ENCODE measurements at places on chromosomes 11 and 22. TPM values are rescaled to one million over a fixed set of nuclear protein-coding genes. Genes with fewer than 3 reads are reported as not detected.

Gene CECR2
- not detected for polyA plus RNA-seq

Gene IRAG1
- polyA plus RNA-seq: 4.5 TPM

Gene MRGPRX3
- polyA plus RNA-seq: not detected

Gene NEFH
- 2.5 TPM for polyA plus RNA-seq

Gene ZNF74
- 3.7 TPM for polyA plus RNA-seq

Gene FIBIN
- 42.2 TPM for polyA plus RNA-seq

Gene TSSK2
- not detected for polyA plus RNA-seq

DNA sequence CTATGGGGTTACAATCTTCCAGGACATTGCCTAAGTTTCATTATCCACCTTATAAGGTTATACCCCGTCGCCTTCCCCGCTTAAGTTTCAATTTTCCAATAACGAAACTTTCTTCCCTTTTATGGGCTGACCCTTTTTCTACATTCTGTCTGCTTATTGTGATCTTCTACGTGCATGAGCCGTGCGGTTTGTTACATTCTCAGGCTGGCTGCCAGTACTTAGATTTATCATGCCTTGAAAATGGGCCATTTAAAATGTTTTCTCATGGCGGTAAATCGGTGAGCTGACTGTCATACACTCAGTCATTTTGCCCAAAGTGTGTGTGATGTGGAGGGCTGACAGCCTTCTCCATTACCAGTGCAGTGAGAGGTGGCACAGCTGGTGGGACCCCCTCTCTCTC, 23.3 kb downstream of the DGCR6L start:
- no peak for DNase-seq

- no peak for DNase-seq
These were observed 85.6 kb downstream of the CACNG2 start for GRCh38 chr22:36617694-36618522.

DNA sequence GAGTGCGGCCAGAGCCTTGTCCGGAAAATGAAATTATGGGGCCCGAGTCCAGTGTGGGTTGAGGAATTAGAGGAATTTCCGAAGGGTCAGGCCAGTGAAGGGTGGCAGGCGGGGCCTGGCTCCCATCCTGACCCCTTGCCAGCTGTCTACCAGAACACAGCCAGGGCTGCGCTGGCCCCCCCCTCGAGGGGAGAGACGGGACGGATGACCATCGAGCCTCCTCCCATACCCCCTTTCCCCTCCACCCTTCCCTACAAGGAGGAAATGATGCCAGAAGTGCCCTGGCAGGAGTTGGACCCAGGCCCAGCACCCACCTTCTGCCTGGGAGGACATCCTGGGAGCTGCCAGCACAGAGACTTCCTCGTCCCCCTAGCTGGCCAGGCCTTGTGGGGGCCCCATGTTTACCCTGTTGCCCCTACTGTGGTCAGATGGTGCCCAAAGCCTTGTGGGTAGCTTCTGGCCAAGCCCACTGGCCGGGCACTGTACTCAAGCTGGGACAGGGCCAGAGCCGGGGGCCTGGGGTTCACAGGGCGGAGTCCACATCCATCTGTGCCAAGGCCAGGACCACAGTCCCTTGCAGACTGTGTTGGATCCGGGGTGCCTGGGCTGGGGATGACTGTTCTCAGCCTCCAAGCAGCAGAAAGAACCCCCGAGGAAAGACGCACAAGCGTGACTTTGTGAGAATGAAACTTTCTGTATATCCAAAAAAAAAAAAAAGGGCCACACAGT, 20.8 kb downstream of the ARVCF start:
- no peak for DNase-seq

DNA sequence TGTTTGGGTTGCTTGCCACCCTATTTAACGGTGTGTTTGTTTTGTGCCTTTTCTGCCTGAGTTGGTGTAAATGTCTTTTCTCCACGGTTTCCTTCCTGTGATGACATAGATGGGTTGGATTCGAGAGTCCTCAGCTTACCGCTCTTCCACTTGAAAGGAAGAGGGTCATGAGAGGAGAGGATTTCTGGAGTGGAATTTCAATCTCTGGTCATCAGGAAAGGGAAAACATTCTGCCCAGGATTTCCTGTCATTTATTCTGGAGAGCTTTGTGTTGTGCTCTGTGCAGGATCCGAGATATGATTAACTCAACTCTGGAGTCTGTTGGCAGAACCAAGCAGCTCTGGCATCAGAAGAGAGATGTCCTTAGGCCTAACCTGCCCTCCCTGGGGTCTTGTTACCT, 605.2 kb downstream of the NTM start:
- no peak for DNase-seq

GRCh38 chr11:131770801-131771200, 400.4 kb downstream of the NTM start:
- DNase-seq: peak; percentile 80

GRCh38 chr11:95154514-95154913, 64.9 kb downstream of the ENDOD1 start:
- DNase-seq: peak; percentile 80

DNA sequence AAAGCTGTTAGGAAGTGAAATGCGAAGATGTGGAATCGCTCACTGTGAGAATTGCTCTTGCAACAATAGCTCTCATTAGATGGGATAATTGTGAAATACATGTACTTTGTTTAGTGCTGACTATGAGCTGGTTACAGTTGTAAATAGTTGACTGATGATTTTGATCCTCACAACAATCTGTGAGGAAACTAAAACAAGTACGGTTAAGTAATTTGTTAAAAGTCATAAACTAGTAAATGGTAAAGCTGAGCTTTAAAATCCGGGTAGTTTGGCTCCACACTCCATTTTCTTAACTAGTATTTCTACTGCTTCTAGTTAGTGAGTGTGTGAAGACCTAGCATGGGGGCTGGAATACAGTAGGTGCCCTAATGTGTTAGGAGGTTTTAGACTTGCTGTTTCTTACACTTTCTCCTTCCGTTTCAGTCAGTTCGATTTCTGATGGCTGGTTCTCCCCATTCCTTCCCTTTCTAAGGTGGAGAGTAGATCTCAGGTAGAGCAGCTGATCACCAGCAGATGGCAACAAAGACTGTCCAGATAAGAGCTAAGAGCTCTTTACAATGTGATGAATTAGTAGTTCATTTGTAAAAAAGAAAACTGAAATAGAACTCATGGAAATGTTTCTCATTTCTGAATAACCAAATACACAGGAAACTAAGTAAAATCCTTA, 16.3 kb upstream of the CYP2R1 start:
- peak; percentile 60 for DNase-seq

- no peak for DNase-seq
These were observed 9.3 kb downstream of the OOSP4A start for GRCh38 chr11:59973097-59973496.

GRCh38 chr22:30250661-30251267, 4.2 kb upstream of the LIF start:
- DNase-seq: peak; percentile 89

DNA sequence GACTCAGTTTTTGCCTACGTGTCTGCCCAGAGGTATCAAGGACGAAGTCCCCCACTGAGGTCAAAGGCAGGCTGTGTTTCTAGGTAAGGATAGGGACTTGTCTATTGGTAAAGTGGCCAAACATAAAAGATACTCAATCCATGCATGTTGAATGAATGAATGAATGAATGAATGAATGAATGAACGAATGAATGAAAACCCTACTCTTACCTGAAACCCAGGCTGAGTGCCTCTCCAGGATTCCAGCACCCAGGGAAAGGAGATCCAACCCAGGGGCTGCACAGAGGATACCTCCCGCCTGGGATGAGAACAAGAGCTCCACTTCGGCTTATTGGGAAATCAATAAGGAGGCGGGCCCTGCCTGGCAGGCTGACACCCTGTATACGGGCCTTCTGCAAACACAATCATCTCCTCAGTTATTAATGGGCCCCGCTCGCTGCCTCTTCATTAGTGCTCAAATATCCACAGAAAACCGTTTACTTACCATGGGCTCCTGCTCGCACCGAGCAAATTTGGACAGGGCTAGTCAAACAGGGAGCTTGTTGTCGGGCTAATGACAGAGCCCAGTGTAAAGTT, 177.4 kb downstream of the BUD13 start:
- no peak for DNase-seq

- DNase-seq: no peak
These were observed 5.2 kb downstream of the PPFIBP2 start for GRCh38 chr11:7518811-7519562.

DNA sequence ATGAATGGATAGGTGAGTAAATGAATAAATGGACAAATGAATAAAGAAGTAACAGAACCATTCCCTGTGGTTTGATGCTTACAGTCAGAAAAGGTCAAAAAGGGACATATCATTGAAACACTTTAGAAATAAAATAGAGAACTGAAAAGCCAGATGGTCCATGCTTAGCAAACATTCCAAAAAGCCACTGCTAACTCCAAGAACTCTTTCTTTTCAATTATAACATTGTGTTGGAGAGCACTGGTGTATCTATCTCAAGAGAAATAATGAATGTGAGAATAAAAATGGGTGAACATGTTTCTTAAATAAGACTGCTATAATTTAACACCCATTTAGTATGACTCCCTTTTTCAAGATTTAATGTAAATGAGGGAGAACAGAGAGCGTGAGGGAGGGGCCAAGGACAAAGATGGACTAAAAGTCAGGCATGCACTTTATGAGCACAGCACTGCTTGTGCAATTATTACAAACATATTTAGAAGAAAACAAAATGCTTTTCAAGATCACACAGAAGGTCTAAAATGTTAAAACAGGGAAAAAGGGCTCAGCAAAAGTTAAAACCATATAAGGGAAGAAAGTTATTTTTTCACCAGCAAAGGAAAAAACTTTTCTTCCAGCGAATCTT, 224.3 kb upstream of the PITPNB start:
- no peak for DNase-seq

DNA sequence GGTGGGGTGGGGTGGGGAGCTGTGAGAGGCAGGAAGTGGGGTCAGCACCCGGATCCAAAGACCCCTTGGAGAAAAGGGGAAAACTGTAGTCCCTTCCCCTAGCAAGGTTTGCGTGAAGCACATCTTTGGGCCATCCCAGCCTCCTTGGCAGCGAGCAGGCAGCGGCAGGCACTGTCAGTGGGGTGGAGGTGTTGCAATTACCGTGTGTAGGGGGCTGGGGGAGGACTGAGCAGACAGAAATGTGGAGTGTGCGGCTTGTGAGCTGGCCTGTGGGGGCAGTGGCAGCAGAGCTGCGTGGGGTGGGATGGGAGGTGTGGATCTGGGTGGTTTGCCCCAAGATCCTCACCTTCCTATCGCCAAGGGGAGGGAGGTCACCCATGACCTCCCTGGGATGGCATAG, 16.4 kb downstream of the DAGLA start:
- DNase-seq: no peak

- DNase-seq: peak; percentile 85
These were observed 36.3 kb upstream of the POLA2 start for GRCh38 chr11:65225279-65226102.

DNA sequence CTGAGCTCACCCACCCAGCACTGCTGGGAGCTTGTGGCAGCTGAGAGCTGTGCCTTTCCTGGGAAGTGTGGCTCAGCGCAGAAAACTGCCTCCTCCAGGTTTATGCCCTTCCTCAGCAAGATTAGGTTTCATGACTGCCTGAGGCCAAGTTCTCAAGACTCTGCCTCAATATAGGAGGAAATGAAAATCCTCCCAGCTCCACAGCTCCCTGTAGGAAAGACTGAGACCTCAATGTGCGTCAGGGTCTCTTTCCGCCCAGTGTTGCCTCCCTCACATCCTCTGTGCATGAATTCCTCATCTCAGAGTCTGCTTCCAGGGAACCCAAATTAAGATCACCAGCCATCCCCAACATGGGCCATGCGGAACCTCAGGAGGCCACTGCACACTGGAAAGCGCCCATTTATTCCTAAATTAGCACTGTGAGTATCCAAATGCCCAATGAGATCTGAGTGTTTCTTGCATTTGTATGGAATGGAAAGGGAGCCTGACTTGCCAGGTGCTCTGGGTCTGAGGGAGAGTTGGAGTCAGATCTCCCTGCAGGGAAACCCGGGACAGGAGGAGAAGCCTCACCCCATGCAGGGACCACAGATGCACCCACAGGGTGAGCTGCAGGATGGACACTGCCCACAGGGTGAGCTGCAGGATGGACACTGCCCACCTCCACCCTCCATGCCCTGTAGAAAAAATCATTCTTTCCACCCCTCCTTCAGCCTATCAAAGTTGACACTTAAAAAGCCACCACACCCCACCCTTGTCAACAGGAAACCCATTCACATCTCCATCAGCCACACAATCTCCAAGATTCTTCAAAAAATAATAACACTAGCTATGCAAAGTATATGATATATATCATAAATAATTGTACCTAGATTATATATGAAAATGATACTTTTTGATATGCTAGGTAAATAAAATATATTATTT, 97.4 kb upstream of the IGLL5 start:
- no peak for DNase-seq

DNA sequence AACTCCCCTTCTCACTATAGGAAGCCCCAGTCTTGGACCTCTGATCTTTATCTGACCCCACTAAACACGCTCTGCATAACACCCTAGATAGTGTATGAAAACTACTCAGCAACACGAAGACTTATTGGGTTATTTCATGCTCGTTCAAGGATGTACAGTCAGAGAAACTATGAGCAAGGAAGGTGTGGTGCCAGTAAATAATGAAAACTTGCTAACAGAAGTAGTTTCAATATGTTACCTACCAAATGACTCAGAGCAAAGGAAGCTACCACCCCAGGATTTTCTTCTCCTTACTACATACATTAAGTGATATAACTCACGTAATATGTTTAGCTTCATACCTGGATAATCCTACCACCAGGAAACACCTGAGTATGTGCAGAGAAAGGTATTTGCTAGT, 25.9 kb upstream of the LYVE1 start:
- DNase-seq: no peak

DNA sequence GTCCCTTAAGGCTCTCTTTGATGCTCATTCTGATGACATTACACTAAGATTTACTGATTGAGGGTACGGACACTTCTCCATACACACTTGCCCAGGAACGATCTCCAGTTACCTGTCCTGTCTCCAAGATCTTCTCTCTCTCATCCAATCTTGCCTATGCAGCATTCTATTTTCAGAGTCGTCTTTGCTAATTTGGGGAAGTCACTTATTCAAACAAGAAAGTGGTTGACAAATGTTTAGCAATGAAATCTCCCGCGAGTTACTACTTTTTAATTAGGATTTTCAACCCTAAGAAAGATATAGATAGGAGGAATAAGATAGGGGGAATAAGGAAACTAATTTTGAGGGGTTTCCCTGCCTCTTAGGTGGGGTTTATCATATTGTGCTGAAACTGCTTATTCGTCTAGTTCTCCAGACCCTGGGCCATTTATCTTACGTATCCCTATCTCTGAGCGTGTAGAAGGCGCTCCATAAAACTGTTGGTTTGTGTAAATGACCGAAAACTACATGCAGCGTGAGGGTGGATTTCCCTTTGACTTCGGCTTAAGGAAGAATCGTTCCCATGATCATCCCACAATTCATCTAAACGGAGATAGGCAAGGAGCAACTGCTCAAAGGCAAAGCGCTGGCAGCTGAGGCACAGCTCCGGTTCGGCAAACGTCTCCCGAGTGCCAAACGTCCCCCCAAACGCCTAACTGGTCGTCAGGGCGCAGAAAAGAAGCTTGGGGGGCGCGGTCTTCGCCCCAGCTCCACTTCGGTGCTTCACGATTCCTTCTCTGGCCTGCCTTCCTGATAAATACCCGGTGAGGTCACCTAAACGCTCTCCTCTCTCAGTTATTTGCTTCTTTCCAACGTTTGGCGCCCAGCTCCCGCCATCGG, 804 bp downstream of the APIP start:
- DNase-seq: peak; percentile 61

Data from GM23248 (cell line).